Kasumi-1 (cell line): ENCODE measurements at places on chromosomes 4 and X.

- no peak for DNase-seq
Observed at GRCh38 chrX:131901546-131901945, 121.6 kb upstream of the STK26 start.

- DNase-seq = no peak
Observed at GRCh38 chrX:15758140-15758539, 20.1 kb downstream of the CA5B start.

GRCh38 chr4:93791570-93792195, 36.9 kb upstream of the ATOH1 start:
- DNase-seq = peak; percentile 87

DNA sequence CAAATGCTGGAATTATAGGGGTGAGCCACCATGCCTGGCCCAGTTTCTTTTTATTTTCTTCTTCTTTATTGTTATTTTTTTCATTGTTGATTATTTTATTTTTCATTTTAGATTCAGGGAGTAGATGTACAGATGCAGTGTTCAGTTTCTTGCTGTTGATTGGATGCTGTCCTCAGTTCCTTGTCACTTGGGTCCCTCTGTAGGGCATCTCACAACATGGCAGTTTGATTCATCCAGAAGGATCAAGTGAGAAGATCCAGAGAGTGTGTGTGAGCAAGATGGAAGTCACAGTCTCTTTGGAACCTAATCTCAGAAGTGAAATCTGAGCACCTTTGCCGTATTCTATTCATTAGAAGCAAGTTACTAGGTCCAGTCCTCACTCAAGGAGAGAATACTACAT, 20.9 kb downstream of the HMGB3 start:
- DNase-seq = no peak

- no peak for DNase-seq
Observed at GRCh38 chrX:15813416-15813815, 23.1 kb downstream of the ZRSR2 start.

DNA sequence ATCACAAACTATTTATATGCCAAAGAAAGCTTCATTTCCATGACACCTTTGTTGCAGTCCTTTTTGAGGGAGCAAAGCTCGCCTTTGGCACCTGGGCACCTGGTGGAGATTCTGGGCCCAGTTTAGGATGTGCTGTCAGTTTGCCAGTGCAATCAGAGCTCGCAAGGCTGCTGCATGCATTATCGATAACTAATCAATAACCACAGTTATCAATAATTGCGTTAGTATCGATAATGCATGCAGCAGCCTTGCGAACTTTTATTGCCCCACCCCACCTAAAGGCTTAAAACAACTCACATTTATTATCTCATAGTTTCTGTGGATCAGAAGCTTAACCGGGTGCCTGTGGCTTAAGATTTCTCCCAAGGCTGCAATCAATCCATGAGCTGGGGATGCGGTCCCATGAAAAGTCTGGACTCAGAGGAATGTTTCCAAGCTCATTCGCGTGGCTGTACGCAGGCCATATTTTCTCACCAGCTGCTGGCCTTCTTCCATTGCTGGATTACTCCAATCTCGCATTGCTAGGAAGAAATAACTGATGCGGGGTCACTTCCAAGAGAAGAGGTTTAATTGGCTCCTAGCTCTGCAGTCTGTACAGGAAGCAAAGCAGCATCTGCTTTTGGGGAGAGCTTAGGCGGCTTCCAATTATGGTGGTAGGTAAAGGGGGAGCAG, 6.2 kb upstream of the AFAP1 start:
- DNase-seq = no peak

GRCh38 chr4:7910263-7910896, 29.3 kb downstream of the AFAP1 start:
- peak; percentile 19 for DNase-seq
